ENCODE measurements at places on chromosomes 16 and 17.

DNA sequence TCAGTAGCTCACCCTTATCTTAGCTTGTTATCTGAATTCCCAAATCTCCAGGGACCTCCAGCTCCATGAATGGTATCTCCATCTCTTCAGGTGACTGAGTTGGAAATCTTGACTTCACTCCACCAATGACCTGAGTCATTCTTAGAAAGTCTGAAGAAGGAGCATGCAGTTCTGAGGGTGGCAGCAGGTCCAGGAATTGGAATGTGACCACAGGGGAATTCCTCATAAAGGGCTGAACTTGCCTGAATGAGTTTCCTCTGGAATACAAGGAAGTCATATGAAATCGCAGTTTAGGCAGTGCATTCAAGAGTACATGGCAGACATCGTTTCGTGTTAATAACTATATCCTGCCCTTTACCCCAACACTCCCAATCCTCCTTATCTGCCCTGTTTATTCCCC, 12.5 kb upstream of the PYY start:
- no peak for DNase-seq

DNA sequence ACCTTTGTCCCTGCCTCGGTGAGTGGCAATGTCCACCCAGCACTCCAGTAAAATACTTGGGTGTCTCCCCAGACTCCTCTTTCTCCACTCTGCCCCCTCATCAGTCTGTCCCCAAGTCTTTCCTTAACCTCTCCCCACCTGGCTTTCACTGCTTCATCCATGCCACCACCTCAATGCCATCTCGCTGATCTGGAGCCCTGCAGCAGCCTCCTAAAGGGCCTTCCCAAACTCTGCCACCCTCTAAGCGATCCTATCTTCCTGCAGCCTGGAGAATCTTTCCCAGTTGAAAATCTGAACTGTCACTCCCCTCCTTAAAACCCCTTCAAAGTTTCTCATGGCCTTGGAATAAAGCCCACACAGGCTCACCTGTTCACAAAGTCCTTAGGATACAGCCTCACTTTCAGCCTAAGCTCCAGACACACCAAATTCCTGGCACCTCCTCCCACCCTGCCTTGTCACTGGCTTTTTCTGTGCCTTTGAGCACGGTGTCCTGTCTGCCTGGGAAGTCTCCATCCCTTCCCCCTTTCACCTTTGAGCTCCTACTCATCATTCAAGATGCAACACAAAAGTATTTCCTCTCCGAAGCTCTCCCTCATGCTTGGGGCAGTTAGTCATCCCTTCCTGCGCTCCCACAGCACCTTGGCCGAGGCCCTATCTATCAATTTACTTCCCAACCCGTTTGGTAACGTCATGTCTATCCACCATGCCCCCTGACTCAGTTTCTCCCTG, 2.8 kb downstream of the WNK4 start:
- no peak for DNase-seq

- DNase-seq: no peak
Measured at GRCh38 chr17:31533546-31534155, 142.2 kb downstream of the RAB11FIP4 start.

- no peak for DNase-seq
Measured at GRCh38 chr16:8634991-8635736, 13.7 kb downstream of the METTL22 start.

DNA sequence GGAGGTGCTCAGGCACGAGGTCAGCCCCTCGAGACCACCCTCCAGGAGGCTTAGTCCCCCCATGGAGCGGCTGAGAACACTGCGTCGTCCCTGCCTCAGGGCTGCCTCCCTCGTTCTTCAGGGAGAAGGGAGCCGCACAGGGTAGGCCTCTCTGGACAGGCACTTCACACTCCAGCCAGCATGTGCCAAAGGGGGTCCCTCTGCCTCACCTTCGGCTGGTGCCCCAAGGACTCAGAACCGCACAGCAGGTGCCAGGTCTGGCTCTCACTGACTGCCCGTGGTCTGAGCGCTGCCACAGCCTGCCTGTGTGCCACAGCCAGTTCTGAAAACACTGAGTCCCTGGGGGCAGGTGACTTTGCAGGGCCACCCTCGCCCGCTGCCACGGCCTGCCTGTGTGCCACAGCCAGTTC, 7.1 kb downstream of the P2RX5 start:
- DNase-seq: no peak

- DNase-seq: peak; percentile 74
Measured at GRCh38 chr17:57995076-57995956, 7.3 kb upstream of the VEZF1 start.

- no peak for DNase-seq
Measured at GRCh38 chr17:36691606-36692005, 90.2 kb downstream of the MRM1 start.

- no peak for DNase-seq
Measured at GRCh38 chr17:70767102-70767701, 597.9 kb downstream of the KCNJ2 start.

- no peak for DNase-seq
Measured at GRCh38 chr17:34584805-34585416, 5.5 kb downstream of the TMEM132E start.

DNA sequence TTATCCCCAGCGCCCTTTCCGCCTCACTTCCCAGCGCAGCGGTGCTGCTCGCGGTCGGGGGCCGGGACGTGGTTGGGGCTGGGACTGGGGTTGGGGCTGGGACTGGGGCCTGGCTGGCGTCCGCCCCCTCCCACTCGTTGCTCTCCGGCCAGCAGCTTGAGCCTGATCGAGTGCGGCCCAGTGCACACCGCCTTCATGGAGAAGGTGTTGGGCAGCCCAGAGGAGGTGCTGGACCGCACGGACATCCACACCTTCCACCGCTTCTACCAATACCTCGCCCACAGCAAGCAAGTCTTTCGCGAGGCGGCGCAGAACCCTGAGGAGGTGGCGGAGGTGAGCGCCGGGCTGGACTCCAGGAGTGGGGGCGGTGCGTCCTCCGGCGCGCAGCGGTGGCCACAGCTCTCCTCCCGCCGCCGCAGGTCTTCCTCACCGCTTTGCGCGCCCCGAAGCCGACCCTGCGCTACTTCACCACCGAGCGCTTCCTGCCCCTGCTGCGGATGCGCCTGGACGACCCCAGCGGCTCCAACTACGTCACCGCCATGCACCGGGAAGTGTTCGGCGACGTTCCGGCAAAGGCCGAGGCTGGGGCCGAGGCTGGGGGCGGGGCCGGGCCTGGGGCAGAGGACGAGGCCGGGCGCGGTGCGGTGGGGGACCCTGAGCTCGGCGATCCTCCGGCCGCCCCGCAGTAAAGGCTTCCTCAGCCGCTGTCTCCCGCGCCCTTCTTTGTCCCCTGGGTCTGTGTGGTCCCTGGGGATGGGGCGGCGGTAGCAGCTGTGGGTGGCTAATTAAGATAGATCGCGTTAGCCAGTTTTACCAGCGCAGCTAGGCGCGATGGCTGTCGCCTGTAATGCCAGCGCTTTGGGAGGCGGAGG, 1.8 kb downstream of the HSD17B1 start:
- peak; percentile 60 for DNase-seq

GRCh38 chr16:65305266-65305959, 183.6 kb upstream of the CDH11 start:
- no peak for DNase-seq

DNA sequence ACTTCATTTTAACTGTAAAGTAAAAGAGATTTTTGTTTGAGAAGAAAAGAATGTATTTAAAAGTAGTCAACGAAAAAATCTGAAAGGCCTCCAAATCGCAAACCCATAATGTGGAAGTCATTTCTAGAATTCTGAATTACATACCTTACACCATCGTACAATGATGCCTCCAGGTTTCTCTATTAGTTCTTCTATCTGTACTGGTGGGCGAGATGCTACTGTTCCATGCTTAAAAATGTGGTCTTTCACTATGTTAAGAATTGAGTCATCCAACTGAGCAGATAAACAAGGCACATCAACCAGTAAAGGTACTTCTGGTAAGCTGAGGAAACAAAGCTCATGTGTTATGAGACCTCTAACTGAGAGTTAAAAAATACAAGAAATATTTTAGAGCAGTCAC, 28.5 kb downstream of the CRLF3 start:
- no peak for DNase-seq

GRCh38 chr16:49703483-49703882, 152.4 kb downstream of the ZNF423 start:
- DNase-seq: no peak

- DNase-seq: no peak
Measured at GRCh38 chr16:54921206-54921824, 9.3 kb upstream of the IRX5 start.

- DNase-seq: no peak
Measured at GRCh38 chr17:59793205-59793604, 85.8 kb downstream of the VMP1 start.

GRCh38 chr17:3959295-3959899, 4.8 kb downstream of the ATP2A3 start:
- DNase-seq: peak; percentile 95

Data from NCI-H510A (cell line).